NCI-H1048 (cell line): ENCODE measurements at places on chromosomes 2 and 18.

GRCh38 chr18:21164548-21165095 is 53.0 kb upstream of the ROCK1 start:
- no peak for DNase-seq

DNA sequence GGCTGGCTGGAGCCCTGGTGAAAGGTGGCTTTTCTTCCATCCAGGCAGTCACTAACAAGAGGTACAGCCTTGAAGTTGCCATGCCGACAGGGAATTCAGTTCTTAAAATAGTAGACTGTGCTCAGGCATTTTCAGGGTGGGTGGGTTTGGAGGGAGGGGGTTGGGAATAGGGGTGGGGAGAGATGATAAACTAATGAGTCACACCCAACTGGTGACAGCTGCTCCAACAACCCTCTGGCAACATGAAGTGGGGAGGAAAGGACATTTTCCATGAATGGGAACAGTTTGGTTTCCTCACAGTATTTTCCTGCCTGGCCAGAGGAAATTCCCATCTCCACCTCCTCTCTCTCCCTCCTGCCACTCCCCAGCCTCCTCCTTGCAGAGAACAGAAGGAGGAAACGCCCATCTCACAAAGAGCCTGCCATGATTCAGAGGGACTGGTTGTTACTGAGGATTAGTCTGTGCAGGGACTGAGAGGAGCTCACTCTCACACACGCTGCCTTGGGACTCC is 113.0 kb upstream of the SLC1A4 start:
- DNase-seq, result no peak

DNA sequence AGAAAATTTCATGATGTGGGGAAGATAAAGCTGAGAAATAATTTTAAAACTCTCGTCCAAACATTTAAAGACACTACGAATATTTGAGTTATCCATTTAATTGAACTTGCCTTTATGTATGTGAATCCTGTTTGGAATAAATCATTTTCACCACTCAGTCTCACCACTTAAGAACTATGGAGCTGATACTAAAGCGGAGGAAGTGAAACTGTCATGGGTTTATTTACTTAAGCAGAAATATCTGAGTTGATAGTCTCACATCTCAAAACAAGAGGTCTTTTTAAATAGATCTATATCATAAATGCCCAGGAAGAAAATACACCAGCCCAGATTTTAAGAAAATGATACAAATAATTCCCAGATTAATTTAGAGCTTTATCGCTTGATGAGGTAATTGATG is 532.4 kb downstream of the ZNF804A start:
- DNase-seq, result no peak

- no peak for DNase-seq
Observed at GRCh38 chr2:20145497-20146193, 79.3 kb downstream of the SDC1 start.

GRCh38 chr2:77521931-77522470 is at the start of gene LRRTM4:
Gene LRRTM4 (minus strand): TSS chr2:77522376.
- DNase-seq, result no peak

DNA sequence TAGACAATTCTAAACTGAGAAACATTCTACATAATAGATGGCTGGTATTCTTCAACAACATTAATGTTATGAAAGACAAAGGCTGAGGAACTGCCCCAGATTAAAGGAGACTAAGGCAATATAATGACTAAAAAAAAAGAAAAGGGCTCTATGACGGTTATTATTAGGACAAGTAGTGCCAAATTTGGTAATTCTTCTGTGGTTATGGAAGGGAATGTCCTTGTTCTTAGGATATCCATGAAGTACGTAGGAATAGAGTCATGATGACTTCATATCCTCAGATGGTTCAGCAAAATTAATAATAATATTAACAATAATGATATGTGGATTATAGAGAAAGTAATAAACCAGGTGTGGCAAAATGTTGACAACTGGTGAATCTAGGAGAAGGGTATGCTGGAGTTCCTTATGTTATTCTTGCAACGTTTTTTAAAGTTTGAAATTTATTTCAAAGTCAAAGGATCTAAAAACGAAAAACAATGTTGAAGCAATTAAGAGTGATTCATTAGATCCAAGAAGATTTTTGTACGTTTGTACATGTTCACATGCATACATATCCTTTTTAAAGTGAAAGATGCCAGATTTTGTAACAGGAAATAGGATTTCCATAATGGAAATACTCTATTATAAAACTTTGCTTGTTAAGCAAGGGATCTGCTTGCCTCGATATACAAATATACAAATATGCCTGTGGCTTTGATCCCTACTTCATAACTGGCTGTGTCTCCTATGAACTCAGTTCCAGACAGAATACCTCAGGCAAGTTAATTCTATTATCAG is 27.7 kb upstream of the STRN start:
- DNase-seq, result no peak

DNA sequence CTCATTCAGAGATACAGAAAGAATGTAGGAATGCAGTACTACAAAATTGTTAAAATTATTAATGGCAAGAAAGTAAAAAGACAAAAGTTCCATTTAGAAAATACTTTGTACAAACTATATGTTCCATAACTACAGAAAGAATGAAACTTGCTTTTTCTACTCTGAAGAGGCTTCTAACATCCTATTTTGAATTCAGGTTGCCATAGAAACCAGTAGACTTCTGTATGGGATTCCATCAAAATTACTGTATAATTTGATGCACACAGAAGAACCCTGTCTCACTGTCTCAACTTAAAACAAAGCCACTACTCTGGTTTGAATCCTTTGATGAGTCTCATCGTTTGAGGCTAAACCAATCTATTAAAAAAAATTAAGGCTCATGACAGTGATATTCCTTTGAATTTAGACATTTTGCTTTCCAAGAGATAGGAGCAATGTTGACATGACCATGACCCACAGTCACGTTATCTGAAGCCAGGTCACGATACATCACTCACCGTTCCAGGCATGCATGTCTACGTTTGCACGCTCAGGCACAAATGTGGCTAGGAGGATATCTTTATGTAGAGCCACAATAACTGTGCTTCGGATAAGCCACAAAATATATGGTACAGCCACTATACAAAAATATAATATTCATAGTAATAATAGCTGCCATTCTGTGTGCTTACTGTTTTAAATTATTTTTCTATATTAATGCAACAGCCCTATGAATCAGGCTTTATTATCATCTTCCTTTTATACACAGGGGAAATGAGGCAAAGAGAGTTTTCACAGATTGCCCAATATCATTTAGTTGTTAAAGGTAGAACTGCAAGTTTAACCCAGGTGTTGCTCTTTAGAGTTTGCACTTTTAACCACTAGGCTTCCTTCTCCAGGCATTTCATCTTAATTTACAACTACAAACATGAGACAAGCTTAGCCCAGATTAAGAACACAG is 82.4 kb downstream of the CACNB4 start:
- no peak for DNase-seq

- no peak for DNase-seq
Observed at GRCh38 chr18:42915299-42915698, 200.2 kb downstream of the RIT2 start.

DNA sequence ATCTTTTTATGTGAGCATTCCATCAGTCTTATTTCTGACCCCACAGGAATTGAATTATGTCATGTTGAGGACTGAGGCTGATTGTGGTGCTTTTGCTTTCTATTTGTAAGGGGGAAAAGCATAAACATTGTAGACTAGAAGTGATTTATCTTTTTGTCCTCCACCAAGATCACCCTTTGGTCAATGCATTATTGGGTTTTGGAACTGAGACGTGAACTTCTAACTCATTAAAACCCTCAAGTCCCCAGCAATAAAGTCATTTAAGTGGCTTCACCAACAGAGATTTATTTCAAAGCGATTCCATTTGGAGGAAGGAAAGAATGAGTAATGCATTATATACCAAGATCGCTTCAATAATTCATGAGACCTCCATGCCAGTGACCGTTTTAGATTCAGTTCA is 75.5 kb upstream of the TXNDC2 start:
- DNase-seq, result no peak

GRCh38 chr2:31998731-31999383 is 12.0 kb downstream of the MEMO1 start:
- DNase-seq, result no peak

- no peak for DNase-seq
Observed at GRCh38 chr2:173300458-173300857, 54.2 kb upstream of the CDCA7 start.

DNA sequence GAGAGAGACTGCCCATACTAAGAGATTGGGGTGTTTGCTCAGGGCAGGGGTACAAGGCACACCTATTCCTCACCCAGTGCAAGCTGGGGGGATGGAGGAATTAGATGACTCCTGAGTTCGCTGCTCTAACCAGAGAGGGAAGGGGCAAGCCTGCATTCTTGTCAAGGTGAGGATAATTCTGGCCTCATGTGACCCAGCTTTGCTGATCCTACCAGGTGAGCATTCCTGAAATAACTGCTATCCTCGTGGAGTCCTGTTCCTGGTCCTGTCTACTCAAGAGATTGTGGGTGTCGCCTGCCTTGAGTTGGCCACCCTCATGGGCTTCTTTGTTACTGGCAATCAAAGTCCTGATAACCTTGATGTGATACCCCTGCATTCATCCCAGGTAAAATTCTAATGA is 206.0 kb downstream of the SPP2 start:
- no peak for DNase-seq

GRCh38 chr2:23859983-23860382 is 66.9 kb downstream of the ATAD2B start:
- DNase-seq, result no peak

GRCh38 chr2:210997373-210997772 is 441.0 kb downstream of the CPS1 start:
- DNase-seq, result no peak

DNA sequence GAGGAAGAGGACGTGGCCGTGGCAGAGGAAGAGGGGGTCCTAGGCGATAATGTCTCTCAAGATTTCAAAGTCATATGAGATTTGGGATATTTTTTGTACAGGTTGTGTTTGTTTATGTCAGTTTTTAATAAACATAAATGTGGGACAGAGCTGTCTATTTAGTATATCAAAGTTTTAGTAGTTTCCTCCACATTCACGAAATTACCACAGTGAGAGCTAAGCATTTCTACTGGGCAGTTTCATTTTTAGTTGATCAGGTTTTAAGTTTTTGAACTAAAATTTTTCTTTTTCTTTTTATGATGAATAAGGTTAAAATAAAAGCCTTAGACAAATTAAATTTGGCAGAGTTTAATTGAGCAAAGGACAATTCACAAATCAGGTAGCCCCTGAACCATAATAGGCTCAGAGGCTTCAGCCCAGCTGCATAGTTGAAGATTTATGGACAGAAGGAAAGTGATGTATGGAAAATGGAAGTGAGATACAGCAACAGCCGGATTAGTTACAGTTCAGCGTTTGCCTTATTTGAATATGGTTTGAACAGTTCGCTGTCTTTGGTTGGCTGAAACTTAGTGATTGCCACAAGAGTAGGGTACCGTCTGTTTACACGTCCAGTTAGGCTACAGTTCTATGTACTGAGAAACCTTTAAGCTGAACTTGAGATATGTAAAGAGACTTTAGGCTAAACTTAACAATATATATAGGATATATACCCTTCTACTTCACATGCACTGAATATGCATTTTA is 17.1 kb downstream of the SNRPD1 start:
- no peak for DNase-seq

GRCh38 chr2:117603567-117603966 is 210.9 kb upstream of the DDX18 start:
- DNase-seq, result no peak

DNA sequence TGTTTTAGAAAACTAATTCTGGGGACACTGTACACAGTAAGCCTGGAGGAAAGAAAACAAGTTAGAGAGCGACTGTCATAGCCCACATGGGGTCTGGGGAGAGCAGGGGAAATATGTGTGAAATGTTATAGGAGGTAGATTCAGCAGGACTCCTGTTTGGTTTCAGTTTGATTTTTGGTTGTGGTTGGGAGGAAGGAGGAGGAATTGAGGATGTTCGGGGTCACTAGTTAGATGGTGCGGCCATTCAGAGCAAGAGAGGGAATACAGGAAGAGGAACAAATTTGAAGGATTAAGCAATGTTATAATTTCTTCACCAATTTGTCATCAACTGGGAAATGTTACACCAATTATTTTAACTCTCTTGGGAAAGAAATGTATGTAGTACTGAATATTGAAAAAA is 25.1 kb downstream of the TTC39C start:
- no peak for DNase-seq

GRCh38 chr2:160472839-160473251 is 20.8 kb downstream of the RBMS1 start:
- no peak for DNase-seq

DNA sequence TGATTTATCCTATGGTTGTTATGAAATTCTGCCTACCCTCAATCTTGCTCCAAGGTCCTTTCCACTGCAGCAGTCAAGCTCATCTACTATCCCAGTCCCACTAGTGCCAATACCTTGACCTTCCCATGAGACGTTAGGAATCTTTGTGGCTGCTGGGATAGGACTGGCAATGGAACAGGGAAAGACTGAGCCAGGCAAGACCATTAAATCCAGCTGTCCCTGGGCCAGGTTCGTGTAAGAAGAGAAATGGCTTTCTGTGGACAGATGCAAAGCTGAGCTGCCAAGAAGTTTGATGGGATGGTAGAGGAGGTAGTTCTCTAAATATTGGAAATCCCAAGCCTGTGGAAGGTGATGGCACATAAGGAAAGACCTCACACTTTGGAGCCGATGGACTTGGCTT is 50.1 kb upstream of the TMEM17 start:
- no peak for DNase-seq

GRCh38 chr2:174135981-174136380 is 112.4 kb downstream of the OLA1 start:
- no peak for DNase-seq

GRCh38 chr2:214706986-214707385 is 102.5 kb downstream of the BARD1 start:
- DNase-seq, result no peak

DNA sequence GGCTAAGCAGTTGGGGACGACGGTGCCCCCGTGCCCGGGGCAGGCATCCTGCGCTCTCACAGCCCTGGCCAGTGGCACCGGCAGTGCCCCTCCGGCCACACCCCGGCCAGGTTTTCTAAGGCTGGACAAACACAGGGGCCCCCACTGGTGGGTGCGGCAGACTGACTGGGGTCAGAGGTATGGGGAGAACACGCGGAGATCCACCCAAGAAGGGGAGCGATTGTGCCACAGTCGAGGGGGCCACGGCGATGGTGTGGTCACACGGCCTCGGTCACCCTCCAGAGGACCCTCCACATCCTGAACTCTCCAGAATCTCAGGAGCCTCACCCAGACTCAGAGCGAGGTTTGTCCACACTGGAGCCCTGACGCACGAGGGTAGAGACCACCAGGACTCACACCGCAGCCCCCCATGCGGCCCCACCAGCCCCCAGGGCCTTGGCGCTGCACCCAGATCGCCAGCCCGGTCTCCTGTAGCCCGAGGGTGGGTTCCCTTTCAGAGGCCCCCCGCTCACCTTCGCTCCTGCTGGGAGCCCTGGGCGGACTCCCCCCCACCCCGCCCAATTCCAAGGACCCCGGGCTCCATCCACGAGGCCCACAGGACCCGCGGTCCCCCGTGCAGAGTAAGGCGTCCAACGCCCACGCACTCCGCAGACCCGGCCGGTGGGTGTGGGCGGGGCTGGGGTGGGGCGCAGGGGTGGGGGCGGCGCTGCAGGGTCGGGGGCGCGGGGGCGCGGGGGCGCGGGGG is 15.2 kb downstream of the PDCD1 start:
- DNase-seq, result no peak

DNA sequence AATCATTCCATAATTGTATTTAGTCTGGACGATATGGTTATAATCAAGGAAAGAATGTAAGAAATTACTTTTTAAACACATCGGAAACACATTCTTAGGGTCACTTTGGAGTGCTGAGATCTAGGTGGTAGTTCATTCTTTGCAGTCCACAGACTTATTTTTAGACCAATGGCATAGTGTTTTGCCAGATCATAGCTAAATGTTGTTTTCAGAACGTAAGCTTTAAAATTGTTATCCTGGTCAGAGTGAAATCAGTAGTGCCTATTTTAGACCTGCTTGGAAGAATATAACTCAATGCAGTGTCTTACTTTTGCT is 4.3 kb downstream of the MYL12A start:
- no peak for DNase-seq
